ENCODE measurements at places on chromosomes 7 and 10.

GRCh38 chr10:497898-498451 lies 191.5 kb downstream of the DIP2C start:
- no peak for DNase-seq

DNA sequence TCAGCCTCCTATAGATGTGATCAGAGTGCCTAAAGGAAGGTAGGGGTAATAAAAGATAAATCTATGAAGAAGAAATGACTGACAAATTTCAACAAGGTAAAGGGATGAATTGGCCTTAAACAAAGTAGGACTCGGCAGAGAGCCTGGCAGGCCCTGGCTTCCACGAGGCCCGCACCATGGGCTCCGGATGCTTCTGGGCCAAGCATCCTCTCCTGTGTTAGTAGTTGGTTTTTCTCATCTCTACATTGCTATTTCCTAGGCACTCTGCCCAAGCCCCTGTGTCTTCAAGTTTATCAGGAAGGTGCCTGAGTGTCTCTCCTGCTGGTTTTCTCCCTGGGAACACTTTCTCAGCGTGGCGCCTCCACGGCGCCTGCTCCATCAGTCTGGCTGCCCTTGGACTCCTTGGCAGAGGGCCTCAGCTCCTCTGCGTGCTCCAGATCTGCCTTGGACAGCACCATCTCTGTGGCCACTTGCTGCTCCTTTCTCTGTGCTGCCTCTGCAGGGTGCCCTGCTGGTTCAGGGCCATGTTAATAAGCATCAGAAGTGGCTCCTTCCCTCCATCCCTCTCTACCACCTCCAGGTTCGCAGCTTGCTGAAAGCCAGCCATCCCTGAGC lies 413.3 kb upstream of the DPP6 start:
- no peak for DNase-seq

DNA sequence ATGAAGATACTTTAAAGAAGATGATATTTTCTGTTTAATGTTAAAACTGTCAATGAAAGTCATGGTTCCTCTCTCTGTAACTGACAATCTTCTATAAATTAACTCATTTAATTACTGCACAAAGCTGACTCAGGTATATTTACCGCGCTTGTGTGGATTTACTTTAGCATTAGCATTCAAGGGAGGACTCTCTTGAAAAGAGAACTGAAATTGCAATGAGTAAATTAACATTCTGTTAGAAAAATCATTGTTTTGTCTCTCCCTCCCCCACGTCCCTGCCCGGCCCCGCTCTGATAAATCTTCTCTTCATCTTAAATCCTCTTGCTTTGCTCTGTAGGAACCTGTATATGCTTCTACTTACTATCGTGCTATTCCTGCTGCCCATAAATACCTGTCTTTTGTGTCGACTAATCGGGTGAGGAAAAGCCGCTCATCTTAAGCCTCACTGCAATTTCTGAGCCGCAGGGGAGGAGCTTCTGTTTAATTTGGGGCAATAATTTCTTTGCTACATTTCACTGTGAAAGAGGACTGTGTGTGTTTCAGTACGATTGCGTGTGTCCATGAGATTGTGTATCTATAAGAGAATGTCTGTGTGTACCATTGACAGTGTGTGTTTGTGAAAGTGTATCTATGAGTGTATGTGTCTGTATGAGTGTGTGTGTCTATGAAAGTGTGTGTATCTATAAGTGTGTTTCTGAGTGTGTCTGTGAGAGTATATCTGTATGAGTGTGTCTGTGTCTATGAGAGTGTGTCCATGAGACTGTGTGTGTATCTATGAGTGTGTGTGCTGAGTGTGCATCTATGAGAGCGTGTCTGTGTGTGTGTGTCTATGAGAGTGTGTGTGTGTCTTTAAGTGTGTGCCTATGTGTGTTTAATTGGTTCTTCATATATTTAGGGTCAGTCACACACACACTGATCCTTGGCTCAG lies 46.5 kb upstream of the LYZL2 start:
- DNase-seq = no peak

GRCh38 chr10:22999942-23000341 lies 72.1 kb downstream of the ARMC3 start:
- no peak for DNase-seq

DNA sequence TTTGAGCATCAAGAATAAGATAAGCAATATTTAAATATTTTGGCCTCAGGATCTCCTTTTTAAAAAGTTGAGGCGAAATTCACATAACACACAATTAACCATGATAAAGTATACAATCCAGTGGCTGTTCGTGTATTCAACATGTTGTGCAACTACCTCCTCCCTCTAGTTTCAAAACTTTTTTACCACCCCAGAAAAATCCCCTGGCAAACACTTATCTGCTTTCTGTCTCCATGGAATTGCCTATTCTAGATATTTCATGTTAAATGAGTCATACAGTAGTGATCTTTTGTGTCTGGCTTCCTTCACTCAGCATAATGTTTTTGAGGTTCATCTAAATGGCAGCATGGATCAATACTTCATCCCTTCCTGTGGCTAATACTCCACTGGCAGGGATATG lies 31.8 kb upstream of the IL15RA start:
- no peak for DNase-seq

DNA sequence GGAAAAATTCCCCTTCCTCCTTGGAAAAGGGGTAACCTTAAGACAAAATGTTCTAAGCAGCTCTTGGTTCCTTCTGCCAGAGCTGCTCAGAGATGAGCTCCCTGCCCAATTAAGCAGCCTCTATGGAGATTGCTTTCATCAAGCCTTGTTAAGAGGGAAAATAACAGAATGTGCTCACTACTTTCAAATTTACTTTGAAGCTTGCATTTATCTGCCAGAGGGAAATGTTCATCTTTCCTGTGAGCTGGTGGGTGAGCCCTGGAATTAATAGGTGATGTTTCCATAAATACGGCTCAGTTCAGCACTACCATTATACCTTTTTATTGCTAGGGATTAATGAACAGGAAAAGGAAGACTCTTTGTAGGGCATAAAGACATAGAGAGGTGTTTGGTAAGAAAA lies 549.0 kb downstream of the REEP3 start:
- DNase-seq = no peak

- DNase-seq = no peak
Measured at GRCh38 chr10:21943633-21944265, 59.8 kb downstream of the DNAJC1 start.

- no peak for DNase-seq
Measured at GRCh38 chr10:71223347-71224058, 11.1 kb downstream of the UNC5B start.

DNA sequence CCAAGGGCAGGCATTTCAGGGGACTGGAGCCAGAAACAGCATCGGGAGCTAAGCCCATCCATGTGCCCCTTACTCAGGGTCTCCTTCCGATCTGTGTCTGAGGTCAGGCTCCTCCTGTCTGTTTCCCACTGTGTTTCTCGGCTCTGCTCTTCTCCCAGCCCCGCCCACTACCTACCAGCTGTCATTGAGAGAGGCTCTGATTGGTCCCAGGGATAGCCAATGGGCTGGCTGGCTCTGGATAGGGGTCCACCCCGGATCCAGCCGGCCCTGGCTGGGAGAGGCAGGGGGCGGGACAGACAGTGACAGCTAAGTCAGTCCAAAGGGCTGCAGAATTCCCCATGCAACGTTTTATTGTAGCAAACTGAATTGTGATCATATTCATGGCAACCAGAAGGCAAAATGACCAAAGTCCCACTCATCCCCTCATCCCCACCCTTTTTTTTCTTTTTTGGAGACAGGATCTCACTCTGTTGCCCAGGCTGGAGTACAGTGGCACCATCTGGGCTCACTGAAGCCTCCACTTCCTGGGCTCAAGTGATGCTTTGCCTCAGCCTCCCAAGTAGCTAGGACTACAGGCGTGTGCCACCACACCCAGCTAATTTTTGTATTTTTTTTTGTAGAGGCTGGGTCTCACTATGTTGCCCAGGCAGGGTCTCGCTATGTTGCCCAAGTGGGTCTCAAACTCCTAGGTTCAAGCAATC lies 76.3 kb downstream of the CLIP2 start:
- DNase-seq = no peak

GRCh38 chr7:134820295-134820694 lies 40.9 kb downstream of the CALD1 start:
- no peak for DNase-seq

GRCh38 chr10:101291331-101292193 lies 62.3 kb upstream of the LBX1 start:
- DNase-seq = peak; percentile 50

DNA sequence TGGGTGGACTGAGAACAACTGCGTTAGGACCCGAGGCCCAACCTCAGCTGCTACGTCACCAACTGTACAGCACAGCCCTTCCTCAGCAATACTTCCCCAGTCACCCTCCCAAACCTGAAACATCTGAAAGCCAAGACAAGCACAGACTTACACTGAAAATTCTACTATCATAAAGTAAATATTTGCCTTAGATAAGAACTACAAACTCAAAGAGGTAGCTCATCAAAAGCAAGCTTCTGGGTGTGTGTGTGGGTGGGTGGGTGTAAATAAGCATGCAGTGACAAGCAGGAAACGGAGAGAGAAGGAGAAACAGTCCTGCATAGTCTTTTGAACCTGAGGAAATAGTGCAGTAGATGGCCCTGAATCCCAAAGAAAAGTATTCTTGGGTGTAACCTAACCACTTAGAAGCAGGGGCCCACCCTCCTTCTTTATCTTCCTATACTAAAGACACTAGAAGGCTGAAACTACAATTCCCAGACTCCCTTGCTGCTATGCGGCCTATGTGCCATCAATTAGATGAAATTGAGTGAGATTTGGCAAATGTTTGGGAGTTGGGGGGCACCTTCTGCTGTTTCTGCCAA lies 18.7 kb downstream of the SLC25A13 start:
- DNase-seq = no peak

GRCh38 chr10:112970021-112970420 lies 20.0 kb downstream of the TCF7L2 start:
- DNase-seq = no peak

- no peak for DNase-seq
Measured at GRCh38 chr10:114825513-114826253, 4.1 kb downstream of the FHIP2A start.

DNA sequence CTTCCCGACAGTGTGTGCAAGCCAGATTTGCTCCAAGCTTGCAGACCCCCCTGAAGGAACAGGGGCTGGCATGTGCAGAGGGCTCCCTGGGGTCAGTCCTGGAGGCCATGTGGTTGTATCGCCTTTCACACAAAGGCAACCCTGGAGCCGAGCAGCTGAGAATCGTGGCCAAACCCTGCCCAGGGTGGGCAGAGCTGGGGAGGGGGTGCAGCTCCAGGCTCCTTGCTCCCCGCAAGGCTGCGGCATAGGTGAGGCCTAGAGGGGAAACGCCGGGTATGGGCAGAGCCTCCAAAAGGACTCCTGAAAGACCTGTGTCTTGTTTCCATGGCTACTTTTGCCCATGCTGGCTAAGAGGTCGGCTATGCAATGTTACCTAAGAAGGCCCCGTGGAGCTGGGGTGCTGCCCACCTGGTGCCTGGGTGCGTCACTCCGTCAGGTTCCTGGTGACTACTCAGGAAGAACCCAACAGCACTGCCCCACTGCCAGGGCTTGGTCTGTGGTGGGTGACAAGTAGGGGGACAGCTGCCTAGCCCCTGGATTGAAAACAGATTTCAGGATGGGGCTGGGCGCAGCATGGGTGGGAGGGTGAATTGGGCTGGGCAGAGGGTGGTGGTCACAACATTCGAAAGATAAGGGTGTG lies 171.0 kb upstream of the SHH start:
- no peak for DNase-seq

DNA sequence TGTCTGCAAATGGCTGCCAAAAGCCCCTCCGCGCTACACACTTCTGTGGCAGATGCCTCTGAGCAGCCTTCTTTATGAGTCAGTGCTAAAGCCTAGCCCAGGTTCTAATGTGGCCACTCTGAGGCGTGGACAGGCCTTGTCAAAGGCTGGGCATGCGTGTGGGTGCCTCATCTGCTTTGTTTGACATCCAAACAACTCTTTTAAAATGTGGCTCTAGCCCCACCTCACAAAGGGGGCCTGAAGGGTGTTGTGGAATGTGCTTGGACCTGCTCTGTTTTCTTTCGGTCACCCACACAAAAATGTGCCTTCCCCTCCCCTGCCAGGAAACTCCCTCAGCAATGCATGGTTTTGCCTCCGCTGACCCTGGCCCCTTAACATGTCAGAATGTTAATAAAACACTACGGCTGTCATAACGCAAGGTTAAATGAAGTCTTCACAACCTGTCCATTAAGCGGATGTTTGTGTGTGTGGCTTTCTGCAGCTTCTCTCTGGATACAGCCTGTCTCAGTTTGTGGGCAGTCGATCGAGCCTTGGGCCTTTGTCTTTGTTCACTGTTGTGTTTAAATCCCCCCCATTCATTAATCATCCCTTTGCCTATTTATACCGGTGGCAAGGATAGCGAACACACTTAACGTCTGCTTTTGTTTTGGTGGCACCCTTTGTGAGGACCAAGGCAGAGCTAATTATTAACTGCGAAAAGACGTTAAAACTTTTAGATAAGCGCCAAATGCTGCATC lies 718.9 kb downstream of the LRMDA start:
- no peak for DNase-seq

GRCh38 chr7:98222533-98223195 lies 11.4 kb downstream of the BHLHA15 start:
- no peak for DNase-seq

DNA sequence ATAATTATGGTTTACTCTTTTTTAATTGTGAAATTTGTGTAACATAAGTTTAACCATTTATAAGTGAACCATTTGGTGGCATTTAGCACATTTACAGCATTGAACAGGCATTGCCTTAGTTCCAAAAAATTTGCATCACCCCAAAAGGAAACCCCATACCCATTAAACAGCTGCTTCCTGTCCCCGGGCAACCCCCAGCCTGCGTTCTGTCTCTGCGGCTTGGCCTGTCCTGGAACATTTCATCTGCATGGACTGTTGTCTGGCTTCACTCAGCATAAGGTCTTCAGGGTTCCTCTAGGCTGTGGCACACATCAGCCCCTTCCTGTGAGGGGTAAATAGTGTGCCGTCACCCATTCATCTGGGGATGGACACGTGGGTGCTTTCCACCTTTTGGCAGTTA lies 6.9 kb downstream of the RET start:
- DNase-seq = no peak

DNA sequence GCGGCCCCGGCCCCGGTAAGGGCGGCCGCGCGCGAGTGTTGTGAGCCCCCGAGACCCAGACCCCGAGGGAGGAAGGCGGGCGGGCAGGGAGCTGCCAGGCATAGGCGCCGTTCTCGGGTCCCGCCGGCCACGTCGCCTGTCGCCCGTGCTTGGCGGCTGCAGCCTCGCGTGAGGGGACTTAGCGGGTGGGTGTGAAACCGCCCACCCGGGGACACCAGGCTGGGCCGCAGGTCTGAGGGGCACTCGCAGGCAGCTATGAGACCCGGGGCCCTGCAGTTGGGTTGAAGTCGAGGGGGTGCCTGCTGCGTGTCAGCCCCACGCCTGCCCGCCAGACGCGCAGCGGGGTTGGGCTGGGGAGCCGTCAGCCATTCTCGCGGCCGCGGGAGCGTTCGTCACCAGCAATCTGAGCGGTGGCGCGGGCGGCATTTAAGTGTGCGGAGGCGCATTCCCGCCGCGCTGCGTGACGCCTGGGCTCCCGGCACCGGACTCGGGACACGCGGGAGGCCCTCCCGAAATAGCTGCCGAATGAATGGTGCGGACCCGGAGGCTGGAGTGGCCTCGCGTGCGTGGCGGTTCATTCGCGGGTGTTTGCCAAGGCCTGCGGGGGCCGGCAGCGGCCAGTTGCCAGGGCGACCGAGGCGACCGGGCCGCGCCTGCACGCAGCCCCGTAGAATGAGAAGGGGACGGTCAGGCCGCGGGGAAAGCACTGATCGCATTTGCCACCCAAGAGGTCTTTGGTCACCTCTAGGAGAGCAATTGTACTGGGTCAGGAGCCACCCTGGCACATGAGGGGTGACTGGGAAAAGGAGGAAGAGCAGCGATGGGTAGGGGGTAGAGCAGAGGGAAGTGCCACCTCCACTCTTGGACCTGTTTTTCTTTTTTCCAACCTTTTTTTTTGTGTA lies 750 bp downstream of the ZNF398 start:
- peak; percentile 66 for DNase-seq

GRCh38 chr7:115851291-115851690 lies 179.3 kb downstream of the TFEC start:
- DNase-seq = no peak

Measured in stimulated activated CD4-positive, alpha-beta T cell treated with anti-CD3 and anti-CD28 coated beads, Interleukin-4, amount 100 ng/mL, for 24 hours (primary cell).